ENCODE measurements at places on chromosomes 5 and 9. TPM values are rescaled to one million over a fixed set of nuclear protein-coding genes. Genes with fewer than 3 reads are reported as not detected.

The F2RL1 gene
- total RNA-seq = 3.6 TPM

The WNK2 gene
- total RNA-seq = not detected

The FRMPD1 gene
- total RNA-seq = 0.33 TPM

The TAF11L12 gene
- total RNA-seq = not detected

The TMEM174 gene
- not detected for total RNA-seq
